Stimulated activated CD4-positive, alpha-beta T cell treated with anti-CD3 and anti-CD28 coated beads, Interleukin-2, amount 100 ng/mL, for 4 hours (primary cell): ENCODE measurements at places on chromosomes 3 and 15.

DNA sequence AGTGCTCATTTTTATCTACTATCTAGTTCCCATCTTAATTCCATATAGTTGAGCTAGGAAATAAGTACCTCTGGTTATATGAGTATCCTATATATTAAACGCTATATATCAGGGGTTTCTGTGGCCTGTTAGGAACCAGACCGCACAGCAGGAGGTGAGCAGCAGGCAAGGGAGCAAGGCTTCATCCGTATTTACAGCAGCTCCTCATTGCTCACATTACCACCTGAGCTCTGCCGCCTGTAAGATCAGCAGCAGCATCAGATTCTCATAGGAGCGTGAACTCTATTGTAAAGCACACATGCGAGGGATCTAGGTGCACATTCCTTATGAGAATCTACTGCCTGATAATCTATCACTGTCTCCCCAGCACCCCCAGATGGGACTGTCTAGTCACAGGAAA is 23.0 kb downstream of the GSK3B start:
- no peak for DNase-seq

GRCh38 chr3:30664459-30664858 is 58.1 kb downstream of the TGFBR2 start:
- DNase-seq: no peak

- no peak for DNase-seq
Observed at GRCh38 chr3:184231671-184232070, 2.3 kb downstream of the VWA5B2 start.

DNA sequence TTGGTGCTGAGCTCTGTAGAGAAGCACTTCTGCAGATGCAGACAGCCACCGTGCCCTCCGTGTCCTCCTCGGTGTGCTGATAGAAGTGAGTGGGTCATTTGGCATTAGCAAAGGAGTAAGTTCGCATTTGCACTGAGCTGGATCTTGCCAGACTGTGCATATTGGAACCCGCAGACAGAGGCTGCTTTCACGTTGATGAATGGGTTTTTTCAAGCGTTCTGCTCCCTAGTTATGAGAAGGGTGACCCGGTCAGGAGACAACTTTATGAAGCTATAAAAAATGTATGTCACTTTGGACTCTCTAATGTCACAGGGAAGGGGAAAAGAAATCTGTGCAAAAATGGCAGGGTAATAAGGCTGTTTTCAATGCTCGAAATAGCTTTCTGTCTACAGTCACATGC is 739.4 kb downstream of the MCTP2 start:
- DNase-seq: no peak

- no peak for DNase-seq
Observed at GRCh38 chr3:129013491-129013891, 12.4 kb downstream of the EFCC1 start.

DNA sequence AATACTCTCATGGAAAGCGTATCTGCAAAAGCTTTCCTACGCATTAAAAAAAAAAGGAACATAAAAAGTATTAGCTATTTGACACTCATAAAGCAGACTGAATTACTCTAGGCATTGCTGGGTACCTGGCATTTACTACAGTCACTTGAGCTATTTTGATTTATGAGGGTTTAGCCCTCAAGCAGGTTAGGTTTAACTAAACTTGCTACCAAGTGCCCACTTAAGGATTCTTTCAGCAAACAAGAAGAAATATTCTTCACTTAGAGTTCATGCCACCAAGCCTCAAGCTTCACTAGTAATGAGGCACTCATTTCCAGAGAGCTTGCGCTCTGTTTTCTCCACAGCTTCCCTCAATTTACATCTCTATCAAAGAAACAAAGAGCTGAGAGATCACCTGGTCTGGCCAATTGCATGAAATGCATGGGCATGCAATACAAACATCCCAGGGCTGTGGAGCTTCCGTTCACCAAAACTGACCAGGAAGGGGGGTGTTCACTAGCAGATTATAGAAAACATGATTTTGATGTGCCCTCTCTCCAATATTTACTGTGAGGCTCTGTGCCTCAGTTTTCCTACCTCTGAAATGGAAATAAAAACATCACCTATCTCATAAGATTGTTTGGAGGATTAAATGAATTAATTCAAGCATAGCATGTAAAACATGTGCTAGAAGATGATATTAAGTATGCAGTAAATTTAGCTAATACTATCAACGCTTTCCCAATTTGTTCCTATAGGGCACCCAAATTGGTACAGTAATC is 217.3 kb downstream of the RORA start:
- DNase-seq: no peak

- DNase-seq: no peak
Observed at GRCh38 chr3:108102420-108103039, 11.7 kb upstream of the CD47 start.

DNA sequence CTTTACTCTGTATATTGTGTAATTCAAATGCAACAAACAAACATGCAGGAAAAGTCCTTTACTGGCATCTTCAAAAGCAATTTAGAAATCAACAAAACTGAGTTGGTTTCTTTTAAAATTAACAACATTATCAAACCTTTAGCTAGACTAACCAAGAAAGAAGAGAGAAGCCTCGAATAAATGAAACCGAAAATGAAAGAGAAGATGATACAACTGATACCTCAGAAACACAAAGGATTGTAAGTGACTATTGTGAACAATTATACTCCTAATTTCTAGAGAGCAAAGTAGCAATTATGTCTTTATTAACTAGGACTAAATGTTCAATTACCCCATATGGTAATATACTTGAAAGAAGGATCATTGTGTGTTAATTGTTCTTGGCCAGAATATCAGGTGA is 49.2 kb upstream of the P3H2 start:
- DNase-seq: no peak

- DNase-seq: peak; percentile 3
Observed at GRCh38 chr15:68054628-68055223, 611 bp downstream of the PIAS1 start.

DNA sequence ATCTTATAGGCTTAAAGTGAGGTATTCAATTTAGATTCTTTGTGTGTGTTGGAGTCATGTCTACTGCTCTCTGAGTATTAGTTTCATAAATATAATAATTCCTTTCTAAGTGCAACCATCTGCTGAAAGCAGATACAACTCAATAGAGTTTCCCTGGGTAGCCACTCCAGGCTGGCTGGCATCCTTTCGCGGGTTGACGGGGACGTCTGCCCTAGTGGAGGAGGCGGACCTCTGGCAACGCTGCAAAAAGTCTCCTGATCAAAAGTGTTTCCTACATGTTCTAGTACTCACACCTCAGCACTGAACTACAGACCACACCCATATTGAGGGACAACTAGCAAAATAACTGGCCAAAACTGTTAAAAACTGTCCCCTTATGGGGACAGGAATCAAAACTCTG is 2.5 kb downstream of the MOBP start:
- no peak for DNase-seq

- DNase-seq: no peak
Observed at GRCh38 chr3:44963571-44964325, 12.2 kb downstream of the ZDHHC3 start.

DNA sequence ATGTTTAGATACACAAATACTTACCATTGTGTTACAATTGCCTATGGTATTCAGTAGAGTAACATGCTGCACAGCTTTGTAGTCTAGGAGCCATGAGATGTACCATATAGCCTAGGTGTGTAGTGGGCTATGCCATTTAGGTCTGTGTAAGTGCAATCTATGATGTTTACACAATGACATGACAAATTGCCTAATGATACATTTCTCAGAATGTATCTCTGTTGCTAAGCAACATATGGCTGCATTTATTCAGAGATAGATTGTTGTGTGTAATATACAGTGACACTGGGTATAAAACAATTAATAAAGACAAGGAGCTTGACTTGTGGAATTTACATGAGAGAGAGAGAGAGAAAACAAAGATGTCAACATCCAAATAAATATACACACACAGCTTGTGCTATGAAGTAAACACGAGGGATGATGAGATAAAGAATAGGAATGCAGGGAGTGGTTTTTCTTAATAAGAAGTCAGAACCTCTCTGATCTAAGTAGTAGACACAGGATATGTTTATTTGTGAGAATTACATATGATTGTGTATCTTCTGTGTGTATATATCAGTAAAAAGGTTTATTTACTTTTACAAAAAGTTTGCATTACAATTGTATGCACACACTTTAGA is 110.0 kb downstream of the KCNAB1 start:
- DNase-seq: no peak

GRCh38 chr3:191256405-191256804 is 57.4 kb downstream of the OSTN start:
- no peak for DNase-seq

- no peak for DNase-seq
Observed at GRCh38 chr15:65868546-65869125, 655 bp upstream of the RAB11A start.

DNA sequence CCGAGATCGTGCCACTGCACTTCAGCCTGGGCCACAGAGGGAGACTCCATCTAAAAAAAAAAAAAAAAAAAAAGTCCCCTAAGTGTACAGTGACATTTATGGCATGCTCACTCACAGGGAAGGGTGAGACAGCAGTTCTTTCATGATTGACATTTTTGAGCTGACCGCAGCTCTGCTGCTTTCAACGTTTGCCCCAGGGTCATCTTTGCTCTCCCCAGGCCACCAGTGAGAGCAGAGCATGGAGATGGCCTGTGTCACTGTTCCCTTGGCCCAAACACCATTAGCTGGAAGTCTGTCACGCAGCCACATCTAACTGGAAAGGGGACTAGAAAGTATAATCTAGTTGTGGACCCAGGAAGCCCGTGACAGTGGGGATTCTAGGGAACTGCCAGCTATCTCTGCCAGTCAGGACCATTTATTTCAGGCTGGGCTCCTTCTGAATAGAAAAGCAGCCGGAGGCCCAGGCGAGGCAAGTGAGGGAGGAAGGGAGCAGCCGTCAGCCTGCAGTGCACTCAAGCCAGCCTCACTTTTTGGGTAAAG is 193.4 kb upstream of the HES1 start:
- DNase-seq: no peak

- DNase-seq: no peak
Observed at GRCh38 chr3:23856286-23856685, 50.5 kb downstream of the UBE2E1 start.

DNA sequence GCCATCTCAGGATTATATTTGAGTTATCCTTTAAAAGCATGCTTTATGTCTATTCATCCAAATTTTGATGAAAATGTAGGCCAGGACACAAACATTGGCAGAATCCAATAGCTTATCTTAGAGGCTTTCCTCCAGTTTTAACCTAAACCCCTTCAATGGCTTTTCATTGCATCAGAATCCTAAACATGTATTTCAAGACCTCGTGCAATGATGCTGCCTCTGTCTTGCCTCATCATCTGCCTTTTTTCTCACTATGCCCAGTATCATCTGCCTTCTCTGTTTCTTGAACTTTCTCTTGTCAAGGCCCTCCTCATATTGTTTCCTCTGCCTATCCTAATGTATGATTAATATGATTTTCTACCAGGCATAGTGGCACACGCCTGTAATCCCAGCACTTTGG is 76.1 kb upstream of the MAP4 start:
- DNase-seq: no peak

GRCh38 chr3:18841422-18842343 is 306.6 kb upstream of the KCNH8 start:
- DNase-seq: no peak

DNA sequence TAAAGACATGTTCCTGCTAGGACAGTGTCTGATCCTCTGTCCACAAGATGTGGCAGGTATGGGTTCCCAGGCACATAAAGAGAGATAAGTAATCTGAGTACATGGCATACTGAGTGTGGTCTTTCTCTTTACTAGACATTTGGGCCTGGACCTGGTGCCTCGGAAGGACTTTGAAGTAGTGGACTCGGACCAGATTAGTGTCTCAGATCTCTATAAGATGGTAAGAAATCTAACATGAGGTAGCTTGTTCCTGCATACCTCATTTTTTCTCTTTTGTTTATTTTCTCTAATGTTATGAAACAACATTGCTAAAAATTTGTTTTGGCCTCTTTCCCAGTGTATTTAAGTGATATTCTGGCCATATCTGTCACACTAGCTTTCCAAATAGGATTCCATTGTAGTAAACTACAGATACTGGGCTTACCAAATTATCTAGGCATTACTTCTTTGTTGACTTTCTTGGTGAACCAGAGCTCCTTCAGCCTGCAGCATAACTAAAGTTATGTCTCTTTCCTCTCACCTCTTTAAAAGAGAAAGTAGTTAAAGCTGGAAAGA is 309.8 kb upstream of the MANF start:
- DNase-seq: no peak

GRCh38 chr3:100033184-100033583 is 81.1 kb downstream of the FILIP1L start:
- DNase-seq: no peak

GRCh38 chr3:18258492-18258891 is 166.6 kb downstream of the SATB1 start:
- no peak for DNase-seq

GRCh38 chr15:82587805-82588204 is 47.5 kb upstream of the RPS17 start:
- DNase-seq: no peak

GRCh38 chr3:105791919-105792786 is 76.7 kb downstream of the CBLB start:
- no peak for DNase-seq

DNA sequence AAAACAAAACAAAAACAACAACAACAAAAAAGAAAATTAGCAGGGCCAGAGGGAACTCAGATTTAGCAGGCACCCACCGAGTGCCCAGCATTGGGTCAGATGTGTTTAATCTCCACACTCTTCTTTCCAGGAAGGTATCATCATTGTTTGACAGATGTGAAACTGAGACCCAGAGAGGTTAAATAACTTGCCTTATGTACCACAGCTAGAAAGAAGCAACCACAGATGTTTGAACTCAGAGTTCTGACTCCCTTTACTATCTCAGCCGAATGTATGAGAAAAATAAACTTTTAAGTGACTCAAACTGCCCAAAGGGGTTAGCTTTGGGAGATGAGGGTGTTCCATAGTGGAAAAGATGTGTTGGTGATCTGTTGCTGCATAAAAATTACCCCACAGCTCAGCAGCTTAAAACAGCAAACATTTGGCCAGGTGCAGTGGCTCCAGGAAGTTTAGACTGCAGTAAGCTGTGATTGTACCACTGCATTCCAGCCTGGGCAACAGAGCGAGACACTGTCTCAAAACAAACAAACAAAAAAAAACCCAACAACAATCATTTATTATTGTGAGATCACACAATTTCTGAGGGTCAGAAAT is 4.5 kb upstream of the RPP25 start:
- no peak for DNase-seq

DNA sequence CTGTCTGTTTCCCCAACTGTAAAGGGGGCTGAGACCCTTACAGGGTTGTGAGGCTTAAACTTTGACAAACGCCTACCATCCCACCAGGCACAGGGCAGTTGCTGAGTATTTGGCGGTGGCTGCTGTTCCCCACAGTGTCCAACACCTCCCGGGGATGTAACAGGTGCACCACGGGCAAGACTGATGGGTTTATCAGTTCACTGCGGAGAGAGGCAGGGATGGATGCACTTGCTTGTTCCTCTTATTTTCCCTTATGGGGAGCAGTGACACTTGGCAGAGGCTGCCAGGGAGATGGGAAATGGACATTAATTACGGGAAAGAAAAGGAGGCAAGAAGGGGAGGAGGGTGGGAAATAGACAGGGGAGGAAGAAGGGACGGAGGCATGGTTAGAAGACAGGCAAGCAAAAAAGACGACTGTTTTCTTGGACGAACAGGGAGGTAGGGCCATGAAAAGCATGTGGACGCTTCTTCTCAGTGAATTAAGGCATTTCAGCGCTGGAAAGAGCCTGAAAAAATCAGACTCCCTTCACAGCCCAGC is 16.6 kb upstream of the ADIPOQ start:
- no peak for DNase-seq

GRCh38 chr3:172378439-172378838 is 69.8 kb downstream of the GHSR start:
- DNase-seq: no peak
